ENCODE measurements at places on chromosomes 4 and X.
A peak's percentile ranks its signal among the peaks of the same experiment; 100 is the strongest.

DNA sequence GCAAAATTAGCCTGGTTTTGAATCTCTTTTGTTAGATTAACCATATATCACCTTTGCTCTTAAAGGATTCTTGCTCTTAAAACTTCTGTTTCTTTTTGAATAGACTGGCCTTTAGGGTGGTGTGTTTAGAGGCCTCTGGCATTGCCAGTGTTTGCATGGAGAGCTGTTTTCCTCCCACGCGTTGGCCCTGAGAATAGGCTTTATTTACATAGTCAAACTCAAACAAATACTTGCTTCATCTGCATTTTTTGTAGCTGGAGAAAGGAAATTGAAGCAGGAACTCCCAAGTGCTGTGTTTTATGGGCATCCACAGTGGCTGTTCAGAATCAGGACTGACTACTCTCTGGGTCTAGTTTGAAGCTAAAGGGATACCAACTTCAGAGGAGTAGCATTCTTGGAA is 2.7 kb downstream of the SHROOM2 start:
- DNase-seq = no peak

GRCh38 chr4:98656443-98656842 is 2.0 kb downstream of the TSPAN5 start:
- DNase-seq = no peak

DNA sequence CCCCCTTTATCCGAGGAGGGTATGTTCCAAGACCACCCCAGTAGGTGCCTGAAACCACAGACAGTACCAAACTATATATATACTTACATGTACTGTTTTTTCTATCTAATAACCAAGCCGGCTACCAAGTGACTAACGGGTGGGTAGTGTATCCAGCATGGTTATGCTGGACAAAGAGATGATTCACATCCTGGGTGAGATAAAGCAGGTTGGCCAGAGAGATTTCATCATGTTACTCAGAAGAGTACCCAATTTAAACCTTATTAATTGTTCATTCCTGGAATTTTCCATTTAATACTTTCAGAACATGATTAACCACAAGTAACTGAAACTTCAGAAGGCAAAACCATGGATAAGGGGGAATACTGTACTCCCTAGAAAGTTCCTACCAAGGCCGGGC is 46.5 kb downstream of the RFC1 start:
- DNase-seq = no peak

GRCh38 chrX:23919706-23920320 is 12.0 kb downstream of the CXorf58 start:
- DNase-seq = no peak

GRCh38 chr4:145299380-145300076 is 119.1 kb upstream of the OTUD4 start:
- no peak for DNase-seq

DNA sequence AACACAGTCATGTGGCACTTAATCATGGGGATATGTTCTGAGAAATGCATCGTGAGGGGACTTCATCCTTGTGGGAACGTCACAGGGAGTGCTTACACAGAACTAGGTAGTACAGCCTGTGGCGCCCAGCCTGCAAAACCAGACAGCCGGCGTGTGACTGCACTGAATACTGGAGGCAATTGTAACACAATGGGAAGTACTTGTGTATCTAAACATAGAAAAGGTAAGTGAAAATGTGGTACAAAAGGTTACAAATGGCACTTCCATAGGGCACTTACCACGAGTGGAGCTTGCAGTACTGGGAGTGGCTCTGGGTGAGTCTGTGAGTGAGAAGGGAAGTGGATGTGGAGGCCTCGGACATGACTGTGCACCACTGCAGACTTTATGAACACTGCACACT is 5.2 kb downstream of the TLR3 start:
- no peak for DNase-seq

GRCh38 chrX:151359341-151359740 is 37.7 kb upstream of the VMA21 start:
- DNase-seq = no peak

GRCh38 chrX:131764216-131764615 is 220.3 kb downstream of the OR13H1 start:
- DNase-seq = no peak

- no peak for DNase-seq
Observed at GRCh38 chrX:132443196-132444135, 45.4 kb downstream of the MBNL3 start.

DNA sequence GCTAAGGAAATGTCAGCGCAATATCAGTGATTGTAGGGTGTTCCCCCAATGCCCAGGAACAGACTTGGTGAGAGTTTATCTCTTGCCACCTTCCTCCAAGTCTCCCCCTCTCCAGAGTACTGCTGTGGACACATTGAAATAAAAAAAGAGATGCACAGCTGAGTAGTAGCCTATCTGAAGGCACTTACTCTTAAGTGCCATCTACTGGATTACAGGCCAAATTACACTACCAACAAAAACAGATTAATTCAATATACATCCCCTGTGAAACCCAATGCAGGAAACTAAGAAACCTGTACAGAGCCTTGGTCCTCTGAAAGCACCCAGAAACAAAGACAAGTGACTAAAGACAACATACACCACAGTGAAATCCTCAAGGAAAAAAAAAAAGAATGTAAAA is 460.3 kb downstream of the ZIC3 start:
- DNase-seq = no peak

DNA sequence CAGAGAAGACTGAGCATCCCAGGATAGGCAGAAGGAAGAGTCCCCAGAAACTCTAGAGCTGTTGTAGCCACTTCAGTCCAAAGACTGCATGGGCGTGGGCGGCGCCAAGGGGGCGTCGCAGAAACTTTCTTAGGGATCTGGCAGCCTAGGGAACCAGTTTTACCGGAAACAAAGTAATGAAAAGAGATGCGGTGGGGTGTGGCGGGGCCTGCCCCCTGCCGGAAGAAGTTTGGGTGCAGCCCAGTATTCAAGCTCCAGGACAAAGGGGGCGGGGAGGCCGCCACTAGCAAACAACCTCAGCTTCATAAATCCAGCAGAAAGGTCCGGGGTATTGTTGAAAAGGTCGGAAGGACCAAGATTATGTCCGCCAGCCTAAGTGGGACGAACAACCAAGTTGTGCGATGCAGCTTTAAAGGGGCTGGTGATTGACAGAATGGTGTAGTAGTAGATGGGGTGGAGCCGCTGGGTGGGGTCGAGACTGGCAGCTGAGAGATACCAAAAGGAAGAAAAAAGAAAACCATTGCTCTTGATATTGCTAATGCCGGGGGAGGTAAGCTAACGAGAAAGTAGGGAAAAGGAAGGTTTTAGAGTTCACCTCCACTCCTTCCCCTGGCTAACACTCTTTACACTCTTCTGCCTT is 190.5 kb downstream of the RRAGB start:
- DNase-seq = peak; percentile 8

GRCh38 chr4:110211007-110211769 is 12.8 kb upstream of the ELOVL6 start:
- DNase-seq = no peak

DNA sequence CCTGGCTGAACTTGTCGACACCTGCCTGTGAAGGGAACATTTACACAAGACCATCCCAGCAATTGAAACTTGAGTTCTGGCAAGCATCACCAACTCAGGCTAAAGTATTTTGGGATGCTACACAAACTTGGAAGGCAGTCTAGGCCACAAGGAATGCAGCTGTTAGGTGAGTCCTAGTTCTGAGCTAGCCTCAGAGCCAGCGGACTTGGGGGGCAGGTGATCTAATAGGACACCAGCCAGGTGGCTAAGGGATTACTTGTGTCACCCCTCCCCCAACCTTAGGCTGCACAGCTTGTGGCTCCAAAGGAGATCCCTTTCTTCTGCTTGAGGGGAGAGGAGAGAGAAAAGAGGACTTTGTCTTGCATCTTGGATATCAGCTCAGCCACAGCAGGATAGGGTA is 62.3 kb upstream of the DKK2 start:
- no peak for DNase-seq

GRCh38 chr4:152352622-152353116 is 183.2 kb downstream of the FBXW7 start:
- DNase-seq = no peak

- no peak for DNase-seq
Observed at GRCh38 chr4:98570151-98570797, 88.1 kb downstream of the TSPAN5 start.

DNA sequence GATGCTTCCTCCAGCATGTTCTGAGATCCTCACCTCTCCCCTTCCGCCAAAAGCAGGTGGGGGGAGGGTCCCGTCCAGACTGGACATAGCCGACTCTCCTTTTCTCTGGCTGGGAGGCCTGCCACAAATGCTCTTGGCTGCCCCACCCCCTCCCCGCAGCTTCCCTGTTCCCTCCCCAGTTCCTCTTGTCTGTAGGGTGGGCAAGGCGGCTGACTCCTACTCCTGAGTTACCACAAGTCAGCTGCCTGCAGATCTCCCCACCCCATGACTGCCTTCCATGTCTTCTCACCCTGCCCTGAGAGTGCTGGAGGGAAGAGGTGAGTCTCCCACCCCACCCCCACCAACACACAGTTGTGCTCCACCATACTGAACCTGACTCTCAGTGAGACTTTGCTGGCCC is 2.9 kb downstream of the ATP6AP1 start:
- DNase-seq = no peak

- DNase-seq = no peak
Observed at GRCh38 chr4:13584481-13584880, 40.2 kb upstream of the NKX3-2 start.

- no peak for DNase-seq
Observed at GRCh38 chr4:84502955-84503373, 3.9 kb upstream of the NKX6-1 start.

DNA sequence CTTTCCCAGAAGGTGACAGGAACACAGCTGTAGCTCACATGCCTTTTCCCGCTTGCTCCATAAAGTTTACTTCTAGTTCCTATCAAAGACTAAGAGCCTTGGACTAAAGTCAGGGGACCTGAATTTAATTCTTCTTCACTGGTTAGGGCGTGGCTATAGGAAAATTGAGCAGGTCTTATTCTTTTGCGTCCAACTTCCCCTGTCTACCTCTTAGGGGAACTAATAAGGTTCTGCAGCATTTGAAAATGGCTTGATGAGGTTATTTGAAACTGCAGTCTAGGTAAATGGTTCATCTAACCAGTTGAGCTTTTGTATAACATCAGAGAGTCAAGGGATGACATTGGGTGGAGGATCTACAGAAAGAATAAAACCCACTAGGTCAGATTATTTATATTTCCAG is 2.6 kb downstream of the ARHGAP10 start:
- no peak for DNase-seq

DNA sequence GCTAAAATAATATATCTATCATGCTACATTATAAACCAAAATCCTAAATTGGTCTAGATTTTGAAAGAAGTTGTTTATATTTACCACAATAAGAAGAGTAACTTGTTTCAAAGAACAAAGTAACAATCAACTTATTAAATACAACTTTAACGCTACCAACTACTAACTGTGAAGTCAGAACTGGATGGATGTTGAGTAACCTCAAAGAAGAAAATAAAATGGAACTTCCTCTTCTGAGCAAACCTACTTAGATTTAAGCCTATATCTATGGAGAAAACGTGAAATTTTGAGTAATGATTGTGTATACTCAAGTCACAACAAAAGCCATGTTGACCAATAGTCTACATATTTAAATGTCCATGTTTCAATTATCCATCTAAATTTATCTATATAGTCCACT is 25.7 kb downstream of the SH3RF1 start:
- DNase-seq = no peak

GRCh38 chrX:126557151-126557550 is 4.5 kb upstream of the DCAF12L1 start:
- DNase-seq = no peak

DNA sequence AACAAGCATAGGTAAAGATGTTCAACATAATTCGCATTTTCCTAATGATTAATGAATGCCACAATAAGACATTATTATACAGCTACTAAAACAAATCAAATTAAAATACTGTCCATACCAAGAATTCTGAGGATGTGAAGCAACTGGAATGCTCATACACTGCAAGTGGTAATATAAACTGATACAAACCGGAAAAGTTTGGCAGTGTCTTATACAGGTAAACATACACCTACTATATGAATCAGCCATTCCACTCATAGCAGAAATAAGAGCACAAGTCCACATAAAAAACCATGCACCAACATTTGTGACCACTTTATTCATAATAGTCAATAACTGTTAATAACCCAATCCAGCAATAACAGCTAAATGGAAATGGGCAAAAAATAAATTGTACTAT is 79.3 kb downstream of the FBXW7 start:
- DNase-seq = no peak

DNA sequence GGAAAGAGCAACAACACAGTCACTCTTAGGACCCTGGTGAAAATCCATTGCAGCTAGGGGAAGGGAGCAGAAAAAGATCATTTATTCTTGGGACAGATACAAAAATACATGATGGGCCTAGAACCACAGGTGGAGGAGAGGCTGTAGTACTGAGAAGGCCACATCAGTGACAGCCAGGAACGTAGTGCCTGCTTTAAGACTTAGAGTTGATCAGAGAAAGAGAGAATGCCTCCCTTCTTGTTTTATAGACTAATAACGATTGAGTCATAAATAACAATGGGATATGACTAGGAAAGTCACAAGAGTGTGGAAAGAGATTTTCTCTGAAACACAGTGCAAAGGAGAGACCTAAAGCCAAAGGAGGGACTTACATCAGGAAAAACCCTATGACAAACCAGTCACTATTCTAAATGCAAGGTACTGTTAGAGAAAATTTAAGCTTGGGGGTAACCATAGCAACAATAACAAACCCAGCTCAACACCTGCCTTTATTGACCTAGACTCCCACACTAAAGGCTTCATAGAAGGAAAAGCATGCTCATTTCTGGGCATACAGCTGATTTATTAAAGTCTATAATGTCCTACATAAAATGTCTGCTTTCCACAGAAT is 1015.0 kb upstream of the GRID2 start:
- no peak for DNase-seq

All from effector memory CD4-positive, alpha-beta T cell (primary cell).